CD4-positive, alpha-beta T cell treated with Interleukin-21 for 1 hour (primary cell): ENCODE measurements at places on chromosomes 4 and X.

DNA sequence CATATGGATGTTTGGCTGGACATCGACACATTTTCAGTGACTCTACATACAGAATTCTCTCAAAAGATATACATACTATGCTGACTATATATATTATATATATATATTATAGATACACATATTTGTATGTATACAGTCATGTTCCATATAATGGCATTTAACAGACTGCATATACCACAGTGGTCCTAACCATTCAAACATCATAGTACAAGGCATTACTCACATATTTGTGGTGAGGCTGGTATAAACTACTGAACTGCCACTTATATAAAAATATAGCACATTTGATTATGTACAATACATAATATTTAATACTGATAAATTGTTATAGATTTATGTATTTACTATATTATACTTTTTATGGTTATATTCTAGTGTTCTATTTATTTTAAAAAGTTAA, 168.5 kb downstream of the IL15 start:
- DNase-seq, result no peak

DNA sequence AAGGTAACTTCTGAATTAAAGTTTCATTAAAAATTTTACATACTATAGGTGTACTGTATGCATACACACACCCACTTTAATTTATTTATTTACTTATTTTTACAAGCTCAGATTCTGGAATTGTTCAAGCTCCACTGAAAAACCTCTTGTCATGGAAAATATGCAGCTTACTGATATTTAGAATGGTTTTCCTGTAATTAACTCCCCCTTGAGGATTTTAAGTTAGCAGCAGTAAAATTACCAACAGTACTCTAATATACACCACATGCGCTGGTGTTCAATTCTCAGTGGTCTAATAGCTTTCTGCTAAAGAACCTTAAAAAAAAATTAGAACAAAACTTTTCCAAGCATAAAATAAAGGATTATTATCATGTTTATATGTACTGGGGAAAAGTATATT, 12.0 kb downstream of the MAB21L2 start:
- no peak for DNase-seq

GRCh38 chr4:105765690-105766407, 57.3 kb downstream of the GSTCD start:
- no peak for DNase-seq

- DNase-seq, result no peak
These were observed 158.2 kb downstream of the DEFB131A start for GRCh38 chr4:9602389-9602914.

GRCh38 chr4:164779811-164780216, 25.9 kb downstream of the SMIM31 start:
- peak; percentile 14 for DNase-seq

- DNase-seq, result no peak
These were observed 30.2 kb downstream of the CRLF2 start for GRCh38 chrX:1182211-1182610.

GRCh38 chrX:131397891-131398290, 108.8 kb upstream of the IGSF1 start:
- no peak for DNase-seq

GRCh38 chr4:145818011-145818410, 120.6 kb downstream of the ZNF827 start:
- no peak for DNase-seq

- no peak for DNase-seq
These were observed 221.2 kb downstream of the PPP4R3C start for GRCh38 chrX:27241981-27242380.

GRCh38 chr4:127523369-127523768, 109.4 kb upstream of the INTU start:
- DNase-seq, result no peak

- DNase-seq, result no peak
These were observed 2.7 kb upstream of the NKX3-2 start for GRCh38 chr4:13546941-13547484.

GRCh38 chr4:75099321-75099720, 166.4 kb downstream of the PARM1 start:
- DNase-seq, result no peak

DNA sequence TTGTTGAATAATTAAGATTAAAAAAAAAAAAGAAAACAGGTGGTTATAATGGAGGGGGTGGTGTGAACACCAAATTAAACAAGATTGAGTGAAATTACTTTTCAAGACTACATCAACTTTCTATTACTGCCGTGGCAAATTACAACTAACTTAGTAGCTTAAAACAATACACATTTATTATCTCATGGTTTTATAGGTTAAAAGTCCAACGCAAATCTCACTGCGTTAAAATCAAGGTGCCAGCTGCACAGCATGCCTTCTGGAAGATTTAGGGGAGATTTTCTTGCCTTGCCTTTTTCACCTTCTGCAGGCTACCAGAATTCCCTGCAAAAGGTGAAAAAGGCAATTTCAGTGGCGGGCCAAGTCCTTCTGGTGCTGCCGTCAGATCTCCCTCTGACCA, 58.5 kb downstream of the ATXN3L start:
- DNase-seq, result no peak

GRCh38 chrX:129549124-129549523, 9.1 kb downstream of the OCRL start:
- DNase-seq, result no peak

DNA sequence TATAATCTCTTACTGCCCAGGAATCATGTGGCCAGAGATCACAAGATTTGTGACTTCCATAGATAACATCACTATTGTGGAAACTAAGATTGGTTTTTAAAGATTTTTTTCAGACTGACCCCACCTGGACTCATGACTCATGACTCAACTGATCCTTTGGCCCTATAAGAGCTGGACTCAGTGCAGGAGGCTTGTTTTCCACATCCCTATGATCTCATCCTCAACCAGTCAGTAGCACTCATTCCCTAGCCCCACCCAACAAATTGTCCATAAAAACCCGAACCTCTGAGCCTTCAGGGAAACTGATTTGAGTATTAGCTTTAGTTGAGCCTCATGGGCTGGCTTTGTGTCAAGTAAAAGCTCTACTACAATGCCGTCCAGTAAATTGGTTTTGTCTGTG, 7.9 kb upstream of the NOCT start:
- no peak for DNase-seq

DNA sequence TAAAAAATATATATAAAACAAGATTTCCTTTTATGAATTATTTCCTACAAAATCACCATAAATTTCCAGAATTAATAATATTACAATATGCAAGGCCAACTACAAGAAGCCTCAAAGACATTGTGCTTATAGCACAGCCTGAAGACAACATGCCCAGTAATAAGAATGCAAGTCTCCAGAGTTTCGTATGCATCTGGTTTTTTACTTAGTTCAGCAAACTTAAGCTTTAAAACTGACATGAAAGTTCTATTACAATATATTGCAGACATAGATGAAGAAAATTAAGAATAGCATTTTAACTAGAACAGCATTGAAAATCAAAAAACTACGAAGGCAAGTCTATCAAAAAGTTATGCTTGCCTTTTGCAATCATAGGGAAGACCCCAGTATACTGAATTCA, 107.6 kb downstream of the PRDM5 start:
- no peak for DNase-seq

GRCh38 chrX:132266583-132267355, 47.5 kb upstream of the RAP2C start:
- DNase-seq, result no peak

GRCh38 chr4:89331686-89332544, 24.3 kb upstream of the GPRIN3 start:
- no peak for DNase-seq

DNA sequence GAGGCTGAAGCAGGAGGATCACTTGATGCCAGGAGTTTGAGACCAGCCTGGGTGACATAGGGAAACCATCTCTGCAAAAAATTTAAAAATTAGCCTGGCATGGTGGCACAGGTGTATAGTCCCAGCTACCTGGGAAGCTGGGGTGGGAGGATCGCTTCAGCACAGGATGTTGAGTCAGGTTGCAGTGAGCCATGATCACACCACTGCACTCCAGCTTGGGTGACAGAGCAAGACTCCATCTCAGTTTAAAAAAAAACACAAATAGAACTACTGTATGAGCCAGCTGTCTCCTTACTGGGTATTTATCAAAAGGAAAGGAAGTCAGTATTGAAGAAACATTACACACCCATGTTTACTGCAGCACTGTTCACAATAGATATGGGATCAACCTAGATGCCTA, 138.7 kb downstream of the RAP1GDS1 start:
- no peak for DNase-seq

DNA sequence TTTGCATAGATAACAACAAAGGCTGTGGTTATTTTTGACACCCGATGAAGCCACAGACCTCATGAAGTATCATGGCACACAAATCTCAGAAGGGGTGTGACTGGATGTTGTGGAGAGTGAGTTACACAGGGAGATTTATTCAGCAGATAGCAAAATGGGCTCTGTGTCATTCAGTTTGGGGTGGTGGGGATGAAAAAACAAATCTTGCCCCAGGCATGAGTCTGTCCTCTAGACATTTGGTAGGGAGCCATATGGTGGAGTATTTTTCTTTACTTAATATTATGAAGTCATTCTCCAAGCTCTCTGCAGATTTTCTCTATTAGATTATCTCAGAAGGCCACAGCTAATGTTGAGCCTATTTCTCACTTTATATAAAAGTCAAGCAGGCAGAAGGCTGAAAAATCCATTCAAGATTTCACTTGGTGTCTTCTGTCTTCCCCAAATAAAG, 277.1 kb upstream of the TENM3 start:
- DNase-seq, result no peak

DNA sequence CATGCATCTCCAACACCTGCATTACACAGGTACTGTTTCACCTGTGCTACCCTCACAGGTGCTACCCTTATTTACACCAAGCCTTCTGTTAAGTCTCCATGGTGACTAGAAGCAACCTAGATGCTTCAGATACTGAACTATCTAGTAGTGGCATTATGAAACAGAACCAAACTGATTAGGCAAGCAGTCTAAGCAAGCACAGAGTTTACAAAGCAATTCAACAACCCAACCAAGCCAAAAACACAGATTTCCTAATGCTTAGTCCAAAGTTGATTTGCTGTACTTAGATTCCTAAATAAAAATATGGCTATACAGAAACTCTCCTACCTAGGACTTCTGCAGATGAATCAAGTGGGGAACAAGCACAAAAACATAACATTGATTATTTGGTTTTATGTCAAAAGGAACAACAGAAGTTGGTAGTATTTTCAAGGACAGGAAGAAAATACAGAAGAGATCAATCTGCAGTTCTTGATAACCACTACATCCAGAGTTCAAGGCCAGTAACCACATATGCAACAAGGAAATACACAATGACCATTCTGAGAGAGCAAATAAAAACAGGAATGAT, 3.2 kb downstream of the TAPT1 start:
- DNase-seq, result no peak

DNA sequence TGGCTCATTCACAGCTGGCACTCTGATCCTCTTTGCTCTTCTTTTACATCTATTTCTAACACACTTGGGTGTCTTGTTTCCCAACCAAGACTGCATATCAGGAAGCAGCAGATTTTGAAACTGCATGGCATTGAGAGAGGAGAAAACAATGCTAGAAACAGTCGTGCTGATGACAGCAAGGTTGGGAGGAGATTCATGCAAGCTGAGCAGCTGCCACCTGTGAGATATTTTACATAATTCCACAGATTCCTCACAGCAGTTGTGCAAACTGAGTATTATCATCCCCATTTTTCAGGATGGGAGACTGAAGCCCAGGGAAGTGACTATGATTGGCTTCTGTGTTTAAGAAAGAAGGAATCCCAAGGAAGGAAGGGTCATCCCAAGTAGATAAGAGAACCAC, 105.0 kb downstream of the SLC2A9 start:
- no peak for DNase-seq

DNA sequence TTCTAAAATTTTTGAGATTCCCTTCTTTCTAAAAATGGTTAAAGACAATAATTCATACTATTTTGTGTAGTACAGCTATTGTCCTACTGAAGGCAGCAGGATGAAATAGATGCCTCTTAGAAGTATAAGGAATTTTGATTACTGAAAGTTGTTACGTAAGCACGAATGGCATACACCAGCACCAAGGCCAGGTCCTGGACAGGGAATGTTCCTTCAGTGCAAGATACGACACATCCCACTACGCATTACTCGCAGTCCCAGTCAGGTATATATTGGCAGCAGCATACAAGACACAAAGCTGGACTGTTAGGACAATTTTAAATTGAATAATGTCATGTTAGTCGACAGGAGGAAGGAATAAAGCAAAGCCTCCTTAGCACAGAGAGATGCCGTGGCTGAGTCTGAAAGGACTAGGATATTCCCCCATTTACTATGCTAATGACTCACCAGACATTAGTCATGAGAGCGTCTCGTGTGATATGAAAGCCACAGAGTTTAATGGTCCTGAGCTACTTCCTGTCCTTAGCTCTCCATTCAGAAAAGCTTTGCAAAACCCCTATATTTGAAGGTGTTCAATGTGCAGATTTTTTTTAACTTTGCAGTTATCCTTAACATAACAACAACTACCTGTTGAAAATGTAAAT, 504.3 kb downstream of the FAM133A start:
- DNase-seq, result no peak

GRCh38 chr4:10093801-10094552, 22.6 kb downstream of the WDR1 start:
- DNase-seq, result peak; percentile 51

DNA sequence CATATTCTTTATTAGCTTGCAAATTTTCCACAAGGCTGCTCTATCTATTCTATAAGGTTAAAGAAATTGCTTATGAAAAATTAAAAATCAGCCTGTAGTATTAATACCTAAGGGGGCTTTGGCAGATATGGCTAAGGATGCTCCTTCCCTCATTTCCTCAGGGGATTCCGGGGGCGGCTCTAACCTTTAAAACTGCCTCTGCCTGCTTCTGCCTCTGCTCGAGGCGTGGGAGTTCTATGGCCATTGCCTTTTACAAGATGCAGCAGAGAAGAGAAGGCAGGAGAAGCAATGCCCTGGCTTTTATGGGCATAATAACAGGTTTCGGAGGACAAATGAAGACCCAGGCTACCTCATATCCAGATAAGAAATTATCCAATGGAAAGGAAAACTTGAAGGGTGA, 8.6 kb upstream of the CDKN2AIP start:
- DNase-seq, result no peak

DNA sequence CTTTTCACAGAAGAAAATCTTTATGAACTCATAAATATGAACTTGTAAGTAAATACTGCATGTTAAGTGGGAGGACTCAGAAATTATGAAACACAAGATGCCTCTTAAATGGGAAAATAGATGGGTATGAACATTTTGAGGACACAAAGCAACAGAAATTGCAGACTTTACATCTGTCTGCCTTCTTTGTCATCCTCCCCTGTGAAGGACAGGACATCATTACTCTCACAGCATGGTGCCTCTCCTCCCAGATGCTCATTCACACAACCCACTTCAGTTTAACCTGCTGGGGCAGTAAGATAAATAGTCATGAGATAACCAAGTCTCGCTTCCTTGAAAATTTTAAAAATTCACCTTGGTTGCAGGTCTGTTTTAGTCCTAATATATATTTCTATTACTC, 144.5 kb downstream of the APBB2 start:
- no peak for DNase-seq

- no peak for DNase-seq
These were observed 105.4 kb downstream of the POLA1 start for GRCh38 chrX:24799078-24799477.

- DNase-seq, result no peak
These were observed 10.1 kb upstream of the FGFR3 start for GRCh38 chr4:1783015-1783414.
